EL (cell line): ENCODE measurements at places on chromosomes 6 and 20.

GRCh38 chr20:16474363-16474762 lies 98.9 kb downstream of the KIF16B start:
- DNase-seq = no peak

- DNase-seq = no peak
These were observed 11.0 kb downstream of the ENTPD6 start for GRCh38 chr20:25206548-25206947.

GRCh38 chr6:43992126-43992663 lies 135.1 kb downstream of the MRPL14 start:
- DNase-seq = no peak

GRCh38 chr6:153018355-153018754 lies 15.8 kb upstream of the MTRF1L start:
- no peak for DNase-seq

- no peak for DNase-seq
These were observed 9.3 kb downstream of the SRSF3 start for GRCh38 chr6:36603222-36604089.

DNA sequence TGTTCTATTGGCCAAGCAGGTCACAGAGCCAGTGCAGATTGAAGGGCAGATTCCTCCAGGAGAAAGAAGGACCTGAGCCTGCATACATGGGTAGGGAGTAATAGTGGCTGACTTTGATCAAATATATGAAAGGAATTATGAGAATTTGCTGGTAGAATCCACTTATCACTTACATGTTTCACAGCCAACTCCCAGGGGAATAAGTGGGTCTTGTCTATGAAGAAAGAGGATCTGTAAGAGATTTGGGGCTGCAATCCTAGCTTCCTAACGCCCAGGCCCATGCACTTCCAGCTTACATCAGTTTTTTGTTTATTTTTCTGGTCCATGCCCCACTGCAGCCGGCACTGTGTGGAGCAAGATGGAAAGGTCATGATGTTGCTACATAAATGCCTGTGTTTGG lies 107.9 kb upstream of the SYNDIG1 start:
- DNase-seq = no peak

GRCh38 chr6:82843291-82843885 lies 222.3 kb downstream of the UBE3D start:
- no peak for DNase-seq

GRCh38 chr6:159595173-159595572 lies 97.9 kb downstream of the SOD2 start:
- DNase-seq = peak; percentile 76

- peak; percentile 22 for DNase-seq
These were observed 250.4 kb downstream of the FOXA2 start for GRCh38 chr20:22333885-22334545.

- no peak for DNase-seq
These were observed 4.2 kb upstream of the ITPR3 start for GRCh38 chr6:33616913-33617312.

DNA sequence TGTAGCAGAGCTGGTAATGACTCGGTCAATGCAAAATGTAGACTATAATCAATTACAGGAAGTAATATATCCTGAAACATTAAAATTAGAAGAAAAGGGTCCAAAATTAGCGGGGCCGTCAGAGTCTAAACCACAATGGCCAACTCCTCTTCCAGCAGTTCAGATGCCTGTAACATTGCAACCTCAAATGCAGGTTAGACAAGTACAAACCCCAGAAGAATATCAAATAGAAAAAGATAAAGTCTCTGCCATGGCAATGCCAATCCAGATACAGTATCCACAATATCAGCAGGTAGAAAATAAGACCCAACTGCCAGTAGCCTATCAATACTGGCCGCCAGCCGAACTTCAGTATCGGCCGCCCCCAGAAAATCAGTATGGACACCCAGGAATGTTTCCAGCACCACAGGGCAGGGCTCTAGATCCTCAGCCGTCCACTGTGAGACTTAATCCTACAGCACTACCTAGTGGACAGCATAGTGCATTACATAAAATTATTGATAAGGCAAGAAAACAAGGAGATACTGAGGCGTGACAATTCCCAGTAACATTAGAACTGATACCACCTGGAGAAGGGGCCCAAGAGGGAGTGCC lies 158.4 kb downstream of the GPX5 start:
- peak; percentile 57 for DNase-seq

DNA sequence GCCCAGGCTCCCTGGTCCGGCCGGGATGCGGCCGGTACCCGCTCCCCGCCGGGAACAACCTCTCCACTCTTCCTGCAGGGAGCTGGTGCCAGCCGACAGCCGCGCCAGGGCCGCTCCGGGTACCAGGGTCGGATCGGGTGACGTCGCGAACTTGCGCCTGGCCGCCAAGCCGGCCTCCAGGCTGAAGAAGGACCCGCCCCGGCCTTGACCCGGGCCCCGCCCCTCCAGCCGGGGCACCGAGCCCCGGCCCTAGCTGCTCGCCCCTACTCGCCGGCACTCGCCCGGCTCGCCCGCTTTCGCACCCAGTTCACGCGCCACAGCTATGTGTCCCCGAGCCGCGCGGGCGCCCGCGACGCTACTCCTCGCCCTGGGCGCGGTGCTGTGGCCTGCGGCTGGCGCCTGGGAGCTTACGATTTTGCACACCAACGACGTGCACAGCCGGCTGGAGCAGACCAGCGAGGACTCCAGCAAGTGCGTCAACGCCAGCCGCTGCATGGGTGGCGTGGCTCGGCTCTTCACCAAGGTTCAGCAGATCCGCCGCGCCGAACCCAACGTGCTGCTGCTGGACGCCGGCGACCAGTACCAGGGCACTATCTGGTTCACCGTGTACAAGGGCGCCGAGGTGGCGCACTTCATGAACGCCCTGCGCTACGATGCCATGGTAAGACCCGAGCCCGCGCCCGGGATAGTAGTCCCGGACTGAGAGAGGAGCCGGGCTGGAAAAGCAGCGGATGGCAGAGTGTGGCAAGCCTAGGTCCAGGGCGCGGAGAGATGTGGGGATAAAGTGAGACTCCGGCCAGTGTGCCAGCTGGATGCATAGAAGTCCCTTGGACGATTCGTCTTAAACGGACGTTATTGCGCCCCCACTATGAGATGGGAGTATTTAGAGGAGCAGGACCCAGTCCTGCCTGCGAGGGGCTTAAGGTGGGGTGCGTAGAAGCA lies at the start of gene NT5E:
Gene NT5E, plus strand, starts transcription at position 266 of the 942 bp plus-strand sequence. Its CDS starts 57 bp downstream, at position 323.
- peak; percentile 88 for DNase-seq

GRCh38 chr20:63612276-63612931 lies 14.5 kb downstream of the GMEB2 start:
- no peak for DNase-seq

- DNase-seq = no peak
These were observed 3.8 kb downstream of the ULBP1 start for GRCh38 chr6:149967591-149967990.

DNA sequence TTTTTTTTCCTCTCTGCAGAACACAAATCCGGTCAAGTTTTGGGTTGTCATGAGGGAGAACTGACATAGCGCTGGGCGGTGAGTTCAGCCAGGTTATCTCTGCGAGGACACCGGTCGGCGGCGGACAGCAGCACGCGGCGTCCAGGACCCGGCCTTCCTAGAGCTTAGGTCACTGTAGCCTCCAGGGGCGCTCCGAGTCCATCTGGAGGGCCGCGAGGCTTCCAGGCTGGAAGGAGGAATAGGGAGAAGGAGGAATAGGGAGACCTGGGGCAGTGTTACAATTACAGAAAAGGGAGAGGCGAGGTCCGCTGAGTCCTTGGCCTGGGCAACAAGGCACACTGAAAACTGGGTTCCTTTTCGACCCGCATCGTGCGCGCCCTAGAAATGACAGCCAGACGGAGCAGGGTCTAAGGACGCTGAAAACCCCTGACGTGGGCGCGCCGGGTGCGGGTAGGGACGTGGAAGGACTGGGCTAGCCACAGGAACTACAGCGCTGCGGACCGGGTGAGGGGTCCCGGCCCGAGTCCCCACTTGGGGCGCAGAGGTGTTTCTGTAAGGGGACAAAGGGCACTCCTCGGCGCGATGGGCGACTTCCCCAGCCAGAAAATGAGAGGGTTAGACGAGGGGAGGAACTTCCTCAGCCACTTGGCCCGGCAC lies 536 bp upstream of the FNDC1 start:
- peak; percentile 57 for DNase-seq

GRCh38 chr20:25254571-25254970 lies 6.7 kb downstream of the PYGB start:
- no peak for DNase-seq

- DNase-seq = peak; percentile 82
These were observed 56.8 kb downstream of the KCNS1 start for GRCh38 chr20:45044084-45044573.

DNA sequence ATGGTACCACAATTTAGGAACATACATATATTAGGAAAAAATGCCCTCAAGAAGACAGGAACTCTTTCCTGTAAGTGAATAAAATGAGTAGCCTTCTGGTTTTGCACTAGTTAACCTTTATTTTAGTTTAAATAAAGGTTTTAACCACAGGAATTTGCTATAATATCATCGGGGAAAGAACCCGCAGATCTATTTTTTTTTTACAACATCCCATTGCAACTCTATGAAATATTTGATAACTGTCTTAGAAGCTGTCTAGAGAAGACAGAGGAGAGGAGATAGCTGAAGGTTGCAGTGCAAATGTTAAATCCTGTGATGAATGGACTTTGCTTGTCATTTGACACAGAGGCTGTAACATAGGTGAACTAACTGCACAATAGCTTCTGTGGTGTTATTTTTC lies 69.5 kb downstream of the TINAG start:
- DNase-seq = peak; percentile 8

DNA sequence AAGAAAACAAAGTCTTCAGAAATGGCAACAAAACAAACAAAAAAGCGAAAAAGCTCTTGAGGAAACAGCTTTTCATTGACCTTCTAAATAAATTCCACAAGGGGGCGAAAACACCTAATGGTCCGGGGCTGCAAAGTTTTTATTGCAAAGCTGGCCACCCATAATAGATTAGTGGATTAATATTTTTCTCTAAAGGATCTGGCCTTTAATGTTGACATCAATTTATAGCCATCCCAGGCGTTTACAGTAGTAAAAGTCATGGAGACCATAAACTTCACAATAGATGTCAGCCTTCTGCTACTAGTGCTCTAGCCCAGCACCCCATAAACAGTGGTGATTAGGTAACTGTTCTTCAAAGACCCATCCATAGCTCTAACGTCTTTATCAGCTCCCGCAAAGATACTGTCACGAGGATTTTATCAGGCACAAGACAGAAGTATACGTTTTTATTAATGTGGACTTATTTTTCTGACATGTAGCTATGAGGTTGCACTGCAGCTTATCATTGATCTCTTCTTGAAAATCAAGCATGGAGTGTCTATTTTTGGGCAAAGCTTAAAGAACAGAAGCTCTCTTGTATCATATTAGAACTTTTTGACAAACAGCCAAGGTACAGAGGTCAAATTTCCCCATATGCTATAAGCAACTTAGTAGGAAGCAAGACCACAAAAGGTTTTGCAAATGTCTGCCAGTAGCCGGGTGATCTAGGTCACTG lies 4.7 kb downstream of the CITED2 start:
- peak; percentile 85 for DNase-seq

DNA sequence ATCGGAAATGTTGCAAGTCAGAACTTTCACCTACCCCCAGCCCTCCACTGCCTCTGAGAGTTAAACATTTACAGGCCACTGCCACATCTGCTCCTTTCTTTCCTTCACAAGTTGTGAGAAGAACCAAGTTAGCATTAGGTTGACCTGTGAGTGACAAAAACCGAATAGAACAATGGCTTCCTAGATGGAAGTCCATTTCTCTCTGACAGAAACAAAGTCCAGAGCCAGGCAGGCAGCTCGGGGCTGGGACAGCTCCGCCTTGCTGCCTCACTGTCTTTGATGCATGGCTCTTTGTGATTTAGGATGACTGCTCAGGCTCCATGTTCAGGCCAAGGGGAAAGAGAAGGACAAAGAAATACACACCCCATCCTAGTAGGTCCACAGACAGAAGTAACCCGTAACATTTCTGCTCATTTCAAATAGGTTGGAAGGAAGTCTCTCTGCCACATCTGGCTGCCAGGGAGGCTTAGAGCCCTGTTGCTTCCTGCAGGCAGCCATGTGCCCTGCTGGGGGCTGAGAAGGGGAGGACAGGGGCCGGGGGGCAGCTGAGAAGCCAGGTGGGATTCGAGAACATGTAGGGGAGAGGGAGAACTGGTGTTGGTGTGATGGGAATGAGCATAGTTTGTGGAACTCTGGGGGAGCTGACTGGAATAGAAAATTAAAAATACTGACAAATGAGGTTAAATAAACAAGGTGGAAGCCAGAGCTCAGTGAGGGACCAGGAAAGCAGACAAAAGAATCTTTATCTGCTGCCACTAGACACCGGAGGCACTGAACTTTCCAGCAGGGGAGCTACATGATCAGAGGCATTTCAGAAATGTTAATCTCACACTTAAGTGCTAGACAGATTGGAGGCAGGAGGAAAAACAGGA lies 19.5 kb upstream of the IER3 start:
- peak; percentile 35 for DNase-seq

DNA sequence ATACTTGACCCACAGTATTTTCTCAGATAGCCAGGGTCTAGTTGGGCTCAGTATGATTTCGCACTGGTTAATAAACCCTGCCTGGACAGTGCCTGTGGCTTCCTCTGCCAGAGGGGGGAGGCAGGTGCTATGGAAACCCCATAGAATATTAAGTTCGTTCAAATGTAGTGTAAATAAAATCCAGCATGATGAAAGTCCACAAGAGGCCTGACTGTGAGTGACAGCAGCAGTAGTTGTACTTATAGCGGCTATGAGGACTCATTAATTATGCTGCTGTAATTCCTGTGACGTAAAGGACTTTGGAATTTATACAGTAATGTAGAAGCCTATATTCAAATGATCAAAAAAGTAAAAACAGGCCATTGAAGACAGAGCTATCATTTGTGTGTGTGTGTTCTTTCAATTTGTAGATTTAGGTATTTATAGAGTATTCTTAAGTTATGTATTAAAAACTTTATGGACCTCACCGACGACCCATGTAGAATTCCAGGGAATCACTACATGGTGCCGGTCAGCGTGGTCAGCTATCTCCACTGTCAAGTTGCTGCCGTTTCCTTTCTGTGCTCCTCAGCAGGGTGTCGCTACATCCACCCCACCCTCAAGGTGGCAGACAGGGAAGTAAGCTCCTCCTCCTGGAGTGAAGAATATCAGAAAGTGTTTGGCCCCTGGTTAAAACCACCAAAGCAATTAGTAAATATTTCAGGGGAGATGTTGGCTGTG lies 10.0 kb downstream of the PYGB start:
- no peak for DNase-seq

DNA sequence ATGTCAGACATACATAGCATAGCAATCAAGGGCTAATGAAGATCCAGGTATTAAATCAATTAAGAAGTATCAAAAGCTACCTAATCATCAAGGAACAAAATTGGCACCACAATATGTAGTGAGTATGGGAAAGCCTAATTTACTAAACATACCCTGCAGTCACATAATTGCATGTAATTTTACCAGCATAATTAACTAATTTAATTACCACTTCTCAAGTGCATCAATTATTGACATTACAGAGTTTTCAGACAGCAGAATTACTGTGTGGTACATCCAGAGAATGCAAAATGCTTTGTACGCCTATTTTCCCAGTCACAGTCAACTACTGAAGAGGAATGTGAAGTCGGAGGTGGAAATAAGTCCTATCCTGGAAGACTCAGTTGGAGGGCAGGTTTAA lies 279.0 kb upstream of the ID4 start:
- no peak for DNase-seq

- DNase-seq = peak; percentile 54
These were observed 704 bp upstream of the FAM210B start for GRCh38 chr20:56358070-56358469.

GRCh38 chr20:15836634-15837033 lies 736.6 kb downstream of the KIF16B start:
- DNase-seq = no peak
